Small intestine (tissue), 16 donors: ENCODE measurements at places on chromosomes 12 and 14. TPM values are rescaled to one million over a fixed set of nuclear protein-coding genes. Genes with fewer than 3 reads are reported as not detected.

WDR89 gene
- 13.1 TPM for polyA plus RNA-seq

TAS2R20 gene
- polyA plus RNA-seq = not detected

- no peak for DNase-seq
- H3K4me3 ChIP-seq = no peak overlapping the region
- no peak overlapping the region for H3K27ac ChIP-seq
- no peaks in the 10 kb centered on the region for H3K27me3 ChIP-seq
- H3K36me3 ChIP-seq = no peaks in the 10 kb centered on the region
These were observed 48.0 kb downstream of the DRAM1 start for GRCh38 chr12:101925361-101925760.

- H3K27ac ChIP-seq = no peak overlapping the region
- DNase-seq = no peak
- no peaks in the 10 kb centered on the region for H3K4me1 ChIP-seq
- H3K4me3 ChIP-seq = no peak overlapping the region
- no peaks in the 10 kb centered on the region for H3K36me3 ChIP-seq
These were observed 6.0 kb upstream of the HRK start for GRCh38 chr12:116887244-116887643.

DNA sequence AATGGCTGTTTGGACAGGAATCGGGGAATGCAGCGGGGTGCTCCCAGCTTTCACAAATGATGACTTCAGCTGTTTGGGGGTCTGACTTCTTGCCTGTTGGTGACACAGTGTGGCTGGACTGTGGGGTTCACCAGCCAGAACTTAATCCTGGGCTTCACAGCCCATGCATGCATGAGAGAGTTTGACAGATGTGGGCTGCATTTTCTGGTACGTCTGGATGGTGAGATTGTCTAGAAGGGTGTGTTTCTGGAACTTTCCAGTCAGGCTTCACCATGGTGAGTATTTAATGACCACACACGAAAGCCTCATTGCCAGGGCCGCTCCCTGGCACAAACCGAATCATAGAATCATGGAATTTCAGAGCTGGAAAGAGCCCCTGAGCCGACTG, 29.6 kb downstream of the CHST11 start:
- no peaks in the 10 kb centered on the region for H3K36me3 ChIP-seq
- H3K27me3 ChIP-seq = no peaks in the 10 kb centered on the region
- peaks cover 7% of the 10 kb centered on the region for H3K4me1 ChIP-seq
- no peak overlapping the region for H3K27ac ChIP-seq

SERPINA12 gene
- polyA plus RNA-seq = 0.67 TPM

- peak; percentile 77 for DNase-seq
- no peak overlapping the region for H3K27ac ChIP-seq
- H3K27me3 ChIP-seq = no peaks in the 10 kb centered on the region
- H3K4me1 ChIP-seq = peaks cover 2% of the 10 kb centered on the region
- H3K4me3 ChIP-seq = no peak overlapping the region
These were observed 39.4 kb downstream of the STAB2 start for GRCh38 chr12:103626498-103626897.

DNA sequence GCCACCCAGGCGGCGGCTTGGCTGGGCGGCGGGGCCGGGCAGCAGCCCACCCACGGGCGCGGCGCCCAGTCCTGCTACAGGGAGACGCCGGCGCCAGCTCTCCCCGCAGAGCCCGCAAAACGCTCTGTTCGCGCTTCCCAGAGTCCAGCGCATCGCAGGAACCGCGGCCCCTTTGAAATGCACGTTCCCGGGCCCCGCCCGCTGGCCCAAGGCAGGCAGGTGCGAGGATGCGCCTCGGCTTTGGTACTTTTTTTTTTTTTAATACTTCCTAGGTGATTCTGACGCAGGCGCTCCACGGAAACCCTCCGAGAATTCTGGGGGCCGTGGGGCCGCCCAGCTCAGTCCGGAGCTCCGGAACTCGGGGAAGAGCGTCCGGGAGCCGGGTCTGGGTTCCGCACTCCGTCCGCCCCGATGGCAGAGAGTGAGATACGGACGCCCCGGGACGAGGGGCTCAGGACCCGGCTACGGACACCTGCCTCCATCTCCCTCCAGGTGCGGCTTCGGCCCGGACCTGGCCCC, 483 bp downstream of the POC1B start:
- H3K27me3 ChIP-seq = no peaks in the 10 kb centered on the region
- peaks cover 2% of the 10 kb centered on the region for H3K36me3 ChIP-seq
- H3K27ac ChIP-seq = peak overlapping the region; percentile 84
- DNase-seq = peak; percentile 83
